Stimulated activated CD8-positive, alpha-beta memory T cell treated with anti-CD3 and anti-CD28 coated beads, Interleukin-4, amount 100 ng/mL, for 1 hour (primary cell): ENCODE measurements at places on chromosomes 6 and 20.

GRCh38 chr20:9403448-9403847 lies 110.9 kb upstream of the LAMP5 start:
- no peak for DNase-seq

DNA sequence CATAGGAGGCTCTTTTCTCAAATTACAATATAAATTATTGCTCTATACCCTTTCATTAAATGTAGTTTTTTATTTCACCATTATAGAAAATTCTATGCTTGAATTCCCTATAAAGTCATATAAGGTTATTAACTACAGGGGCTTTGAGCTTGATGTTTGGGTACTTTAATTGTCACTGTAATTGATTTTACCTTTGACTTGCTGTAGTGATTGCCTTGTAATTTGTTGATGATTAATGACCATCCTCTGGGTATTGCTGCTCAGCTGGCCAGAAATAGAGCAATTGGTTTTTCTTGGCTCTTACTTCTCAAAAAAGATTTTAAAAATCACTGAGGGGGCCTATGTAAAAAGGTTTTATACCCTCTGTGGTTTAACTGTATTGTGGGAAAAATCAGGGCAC lies 1186.0 kb downstream of the KHDRBS2 start:
- no peak for DNase-seq

GRCh38 chr6:37783025-37783855 lies 36.3 kb upstream of the ZFAND3 start:
- no peak for DNase-seq

GRCh38 chr6:130513770-130514169 lies 148.0 kb downstream of the TMEM200A start:
- no peak for DNase-seq

GRCh38 chr6:108406943-108407342 lies 112.1 kb downstream of the AFG1L start:
- no peak for DNase-seq

DNA sequence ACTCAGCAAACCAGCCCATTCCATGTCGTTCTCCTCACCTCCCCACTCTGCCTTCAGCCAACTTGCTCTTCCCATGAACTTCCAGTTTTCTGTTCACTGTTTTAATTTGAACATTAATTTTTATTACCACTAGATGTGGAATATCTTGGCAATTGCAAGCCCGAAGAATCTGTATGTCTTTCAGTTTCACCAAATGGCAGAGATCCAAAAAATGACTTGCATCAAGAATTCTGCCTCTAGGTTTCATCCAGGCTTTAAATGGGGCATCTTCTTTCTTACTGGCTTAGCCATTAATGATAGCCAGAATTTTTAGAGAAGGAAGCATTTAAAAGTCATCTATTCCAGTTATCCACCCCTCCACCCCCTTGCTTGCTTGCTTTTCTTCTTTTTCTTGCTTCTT lies 39.0 kb downstream of the CAP2 start:
- DNase-seq, result no peak

GRCh38 chr6:162363757-162364156 lies 363.8 kb downstream of the PRKN start:
- DNase-seq, result no peak
